ENCODE measurements at places on chromosomes 2 and 18. TPM values are rescaled to one million over a fixed set of nuclear protein-coding genes. Genes with fewer than 3 reads are reported as not detected.

GRCh38 chr18:13374468-13375301, 156.1 kb downstream of the LDLRAD4 start:
- peak; percentile 70 for DNase-seq

DNA sequence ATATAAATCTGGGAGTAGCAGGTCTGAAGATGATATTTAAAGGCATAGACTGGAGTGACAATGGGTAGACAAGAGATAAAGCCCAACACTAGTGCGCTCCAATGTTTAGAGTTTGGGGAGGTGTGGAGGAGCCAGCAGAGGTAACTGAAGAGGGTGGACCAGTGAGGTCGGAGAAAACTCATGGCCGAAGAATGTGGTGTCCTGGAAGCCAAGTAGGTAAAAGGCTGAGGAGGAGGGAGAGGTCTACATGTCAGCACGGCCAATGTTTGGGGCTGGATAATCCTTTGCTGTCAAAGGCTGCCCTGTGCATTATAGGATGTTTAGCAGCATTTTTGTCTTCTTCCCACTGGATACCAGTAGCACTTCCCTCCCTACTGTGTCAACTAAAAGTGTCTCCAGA, 78.8 kb upstream of the KCNE4 start:
- DNase-seq, result no peak

The ONECUT2 gene
- total RNA-seq, result 0.04 TPM

GRCh38 chr2:162430323-162430722, 86.4 kb downstream of the GCA start:
- DNase-seq, result peak; percentile 6

The NTSR2 gene
- not detected for total RNA-seq

DNA sequence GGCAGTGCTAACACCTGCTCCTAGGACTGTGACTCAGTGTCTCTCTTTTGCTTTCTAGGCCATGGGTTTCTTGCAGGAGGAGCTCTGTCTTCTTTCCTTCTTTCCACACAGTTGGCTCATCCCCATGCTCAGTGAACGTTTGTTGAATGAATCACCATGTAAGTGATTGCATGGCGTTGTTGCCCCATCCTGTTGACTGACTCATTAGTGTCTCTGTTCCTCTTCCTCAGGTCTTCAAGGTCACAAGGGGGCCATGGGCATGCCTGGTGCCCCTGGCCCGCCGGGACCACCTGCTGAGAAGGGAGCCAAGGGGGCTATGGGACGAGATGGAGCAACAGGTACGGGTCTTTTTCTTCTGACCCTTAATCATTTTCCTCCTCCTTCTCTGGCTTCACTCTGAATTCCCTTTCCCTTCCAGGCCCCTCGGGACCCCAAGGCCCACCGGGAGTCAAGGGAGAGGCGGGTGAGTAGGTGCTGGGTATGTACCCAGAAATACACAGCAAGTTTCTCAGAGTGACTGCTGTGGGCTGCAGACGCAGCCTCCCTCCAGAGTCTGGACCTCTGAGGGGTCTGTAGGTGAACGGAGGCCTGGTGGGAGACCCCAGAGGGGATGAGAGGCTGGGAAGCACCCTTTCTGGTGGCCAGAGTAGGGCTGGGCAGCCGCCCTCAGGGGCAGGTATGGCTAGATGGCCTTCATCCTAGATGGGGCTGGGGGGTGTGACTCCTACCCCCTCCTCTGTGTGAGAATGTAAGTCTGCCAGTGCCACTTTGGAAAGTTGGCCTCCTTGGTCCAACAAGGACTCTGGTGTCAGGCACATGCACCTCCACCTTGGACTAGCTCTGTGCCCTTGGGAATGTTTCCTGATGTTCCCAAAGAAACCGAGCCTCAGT, 32.4 kb downstream of the MARCO start:
- peak; percentile 70 for DNase-seq

The E2F6 gene
- total RNA-seq, result 27.2 TPM

GRCh38 chr2:137888845-137889244, 75.4 kb upstream of the HNMT start:
- DNase-seq, result peak; percentile 61

DNA sequence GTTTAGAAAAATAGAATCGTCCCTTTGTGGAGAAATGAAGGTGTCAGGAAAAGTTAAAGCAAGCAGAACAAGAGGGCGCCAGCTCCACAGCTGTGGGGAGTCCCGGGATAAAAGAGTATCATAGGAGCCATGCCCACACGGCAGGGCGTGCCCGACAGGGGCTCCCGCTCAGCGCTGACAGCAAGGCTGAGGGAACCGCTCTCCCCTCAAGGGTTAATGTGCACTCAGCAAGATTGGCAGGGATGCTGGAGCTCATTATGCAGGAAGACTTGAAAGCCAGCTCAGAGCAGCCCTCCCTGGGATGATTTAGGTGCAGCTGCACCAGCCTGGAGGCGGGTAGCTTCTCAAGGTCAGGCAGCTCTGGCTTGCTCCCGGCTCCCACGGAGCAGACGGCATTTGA, 500.2 kb downstream of the EIPR1 start:
- DNase-seq, result no peak

- peak; percentile 72 for DNase-seq
Observed at GRCh38 chr2:143284087-143284675, 155.0 kb downstream of the ARHGAP15 start.

DNA sequence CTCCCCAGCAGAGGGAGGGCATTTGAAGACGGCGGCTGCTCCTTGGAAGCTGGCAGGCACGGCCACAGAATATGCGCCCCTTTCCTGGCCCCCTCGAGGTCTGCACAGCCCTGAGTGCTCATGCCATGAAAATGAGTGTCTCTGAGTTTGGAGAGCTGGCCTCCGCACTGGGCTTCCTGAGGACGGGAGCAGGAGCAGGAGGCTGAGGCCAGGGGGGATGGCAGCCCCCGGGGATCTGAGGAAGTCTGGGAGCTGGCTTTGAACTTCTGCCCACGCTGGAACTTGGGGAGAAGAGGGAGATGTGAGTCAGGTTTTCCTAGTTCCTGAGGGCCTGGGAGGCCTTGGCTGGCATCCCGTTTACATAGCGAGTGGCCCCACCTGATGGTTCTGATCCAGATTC, 47.0 kb downstream of the RRM2 start:
- no peak for DNase-seq

- no peak for DNase-seq
Observed at GRCh38 chr2:10894264-10894935, 17.3 kb upstream of the KCNF1 start.

The PRLH gene
- total RNA-seq, result not detected

The CHST10 gene
- total RNA-seq, result 21.6 TPM

DNA sequence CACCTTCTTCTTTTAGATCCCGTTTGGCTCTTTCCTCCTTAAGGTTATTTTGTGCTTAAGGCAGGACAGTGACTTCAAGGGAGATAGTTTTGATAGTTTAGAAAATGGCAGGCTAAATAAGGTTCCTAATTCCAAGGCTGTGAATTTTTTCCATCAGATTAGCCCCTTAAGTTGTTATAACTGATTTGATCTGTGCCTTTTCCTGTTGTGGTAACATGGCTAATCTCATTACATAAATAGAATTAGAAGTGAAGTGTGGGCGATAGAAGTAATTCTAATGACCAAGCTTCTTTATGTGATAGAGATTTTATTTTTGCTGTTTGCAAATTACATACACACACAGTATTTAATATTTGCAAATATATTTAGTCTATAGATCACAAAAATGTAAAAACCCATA, 102.0 kb downstream of the MYO1B start:
- DNase-seq, result no peak

DNA sequence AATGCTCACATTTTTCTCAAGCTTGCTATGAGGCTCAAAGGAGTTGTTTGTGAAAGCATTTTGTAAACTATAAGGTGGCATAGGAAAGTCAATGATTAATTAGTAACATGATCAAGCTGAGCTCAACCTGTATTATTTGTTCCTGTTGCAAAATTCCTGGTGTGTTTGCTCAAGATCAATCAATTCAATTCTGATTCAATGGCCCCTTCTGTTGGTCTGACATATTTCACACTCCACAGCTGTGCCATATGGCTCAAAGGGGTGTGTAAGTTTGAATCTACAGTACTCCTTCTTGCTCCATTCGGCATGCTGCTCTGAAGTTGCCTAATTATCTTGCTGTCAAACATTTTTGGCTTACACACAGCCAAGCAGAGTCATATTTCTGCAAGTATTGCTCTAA, 341.6 kb upstream of the LRP1B start:
- DNase-seq, result no peak

The EN1 gene
- not detected for total RNA-seq

DNA sequence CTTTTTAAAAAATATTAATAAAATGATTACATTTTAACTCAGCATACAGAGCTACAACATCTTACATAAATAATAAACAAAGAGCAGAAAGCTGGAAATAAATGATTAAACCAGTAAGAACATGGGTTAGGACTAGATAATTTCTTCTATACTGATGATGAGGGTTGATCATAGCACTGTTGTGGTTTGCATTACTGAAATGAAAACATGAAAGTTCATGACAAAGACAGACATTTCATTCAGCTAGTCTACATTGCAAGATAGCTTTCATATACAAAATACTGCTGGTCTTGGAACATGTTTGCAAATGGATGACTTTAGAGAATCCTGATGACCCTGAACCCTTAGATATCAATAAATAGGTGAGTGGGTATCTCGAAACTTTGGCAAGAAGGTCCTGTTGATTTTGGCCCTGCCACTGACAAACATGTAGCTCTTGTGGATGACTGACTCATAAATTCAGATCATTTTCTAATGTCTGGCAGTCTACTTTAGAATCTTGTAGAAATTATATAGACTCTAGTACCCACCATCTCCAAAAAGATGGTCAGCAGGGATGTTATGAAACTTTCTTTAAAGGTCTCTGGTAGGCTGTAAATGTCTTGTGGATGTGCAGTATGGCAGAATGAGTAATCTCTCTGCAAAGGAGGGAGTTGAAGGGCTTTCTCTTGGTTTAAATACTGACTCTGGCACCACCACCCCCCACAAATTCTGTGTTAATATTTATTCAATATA, 15.5 kb upstream of the CDC42EP3 start:
- no peak for DNase-seq

The IL18RAP gene
- total RNA-seq, result 0.09 TPM

The ZBTB7C gene
- total RNA-seq, result 6.2 TPM

- no peak for DNase-seq
Observed at GRCh38 chr2:85814802-85815550, 61.2 kb downstream of the ATOH8 start.

- DNase-seq, result no peak
Observed at GRCh38 chr2:224343226-224343625, 58.7 kb downstream of the FAM124B start.

DNA sequence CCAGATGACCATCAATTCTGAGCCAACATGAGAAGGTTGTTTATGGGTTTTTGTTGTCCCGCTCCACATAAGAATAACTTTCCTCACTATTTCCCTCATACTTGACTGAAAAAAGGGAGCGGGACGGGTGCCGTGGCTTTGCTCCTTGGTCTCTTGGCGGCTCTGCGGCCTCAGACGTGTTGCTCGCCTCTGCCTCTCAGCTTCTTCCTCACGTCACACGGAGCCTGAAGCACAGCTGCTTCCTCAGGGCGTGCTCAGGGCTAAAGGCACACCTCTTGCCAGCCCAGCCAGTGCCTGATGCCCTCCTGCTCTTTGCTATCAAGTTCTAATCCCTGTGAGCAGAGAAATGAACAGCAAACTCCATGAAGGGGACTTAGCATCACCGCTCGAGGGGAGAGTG, 17.9 kb upstream of the ID2 start:
- no peak for DNase-seq

GRCh38 chr2:126614524-126615227, 41.3 kb upstream of the GYPC start:
- peak; percentile 86 for DNase-seq

DNA sequence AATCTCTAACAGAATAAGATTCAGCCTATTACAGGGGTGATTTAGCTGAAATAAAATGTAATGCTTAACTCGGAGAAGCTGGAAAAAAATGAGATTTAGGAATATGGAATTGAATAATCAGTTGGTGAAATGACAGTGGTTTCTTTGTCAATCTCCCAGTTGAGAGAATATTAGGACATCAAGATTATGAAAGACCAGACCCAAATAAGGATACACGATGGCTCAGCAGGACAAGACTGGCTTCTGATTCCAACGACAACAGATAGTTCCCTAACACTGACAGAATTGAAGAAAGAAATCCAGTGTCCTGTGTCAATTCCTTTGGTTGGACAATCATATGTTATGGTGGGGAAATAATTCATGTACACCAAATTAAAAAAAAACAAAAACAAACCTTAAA, 55.8 kb downstream of the HRH4 start:
- no peak for DNase-seq

The SOCS6 gene
- 17.5 TPM for total RNA-seq

- peak; percentile 41 for DNase-seq
Observed at GRCh38 chr2:85584354-85584856, at the start of gene VAMP5. VAMP5 (plus strand) TSS chr2:85584431; CDS start chr2:85584491, 60 bp downstream.

DNA sequence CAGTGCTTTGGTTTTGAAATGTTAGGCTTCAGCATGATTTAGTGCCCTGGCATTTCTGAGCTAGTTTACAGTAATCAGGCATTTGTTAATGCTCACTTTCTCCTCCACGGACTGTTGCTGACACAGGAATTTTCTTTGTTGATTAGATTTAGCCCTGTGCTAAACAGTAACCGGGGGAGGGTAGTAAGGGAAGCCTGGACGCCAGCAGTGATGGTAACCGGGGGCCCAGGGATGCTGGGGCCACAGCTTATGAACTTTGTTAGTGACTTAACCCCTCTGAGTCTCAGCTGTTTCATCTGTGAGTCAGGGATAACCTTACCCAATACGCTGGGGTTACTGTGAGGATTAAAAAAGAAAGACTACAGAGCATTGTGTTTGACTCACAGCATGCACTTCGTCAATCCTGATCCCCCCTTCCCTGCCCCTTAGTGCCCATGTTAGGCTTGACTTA, 33.5 kb downstream of the KLHL29 start:
- peak; percentile 76 for DNase-seq

DNA sequence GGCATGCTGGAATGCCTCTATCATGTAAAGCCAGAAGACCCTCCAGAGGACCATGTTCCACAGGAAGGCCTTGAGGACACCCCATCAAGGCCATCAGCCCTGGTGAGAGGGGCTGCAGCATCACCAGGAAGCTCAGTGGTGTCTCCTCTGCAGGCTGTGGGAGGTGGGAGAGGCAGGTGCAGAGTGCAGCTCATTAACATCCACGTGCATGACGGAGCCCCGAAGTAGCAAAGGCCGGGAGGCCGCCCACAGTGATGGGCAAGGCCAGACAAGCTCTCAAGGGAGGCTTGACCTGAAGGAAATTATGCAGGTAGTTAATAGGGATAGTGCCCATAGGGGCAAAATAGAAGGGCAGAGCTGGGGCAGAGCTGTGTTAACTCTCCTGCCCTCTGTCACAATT, 30.3 kb upstream of the SMCHD1 start:
- no peak for DNase-seq

The SLC23A3 gene
- total RNA-seq, result 0.09 TPM

GRCh38 chr2:74238879-74239278, 40.5 kb downstream of the MTHFD2 start:
- peak; percentile 93 for DNase-seq

DNA sequence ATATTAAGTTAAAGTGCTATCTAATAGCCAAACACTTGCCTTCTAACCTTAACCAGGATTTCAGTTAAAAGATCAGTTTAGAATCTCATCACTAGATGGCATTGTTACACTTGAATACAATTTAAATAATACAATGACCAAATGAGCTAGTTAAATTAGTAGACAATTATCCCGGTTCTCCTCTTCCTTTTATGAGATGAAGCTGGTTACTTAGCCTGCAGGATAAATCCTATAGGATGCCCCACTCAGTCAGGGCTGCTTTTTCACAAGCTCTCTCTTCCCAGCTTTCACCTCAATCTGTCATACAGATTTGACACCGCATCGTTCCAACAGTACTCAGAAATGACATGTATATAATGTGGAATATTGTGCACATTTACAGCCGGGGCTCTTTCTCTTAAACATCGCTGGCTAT, 678.8 kb downstream of the KCNJ3 start:
- peak; percentile 44 for DNase-seq

Data from cardiac muscle cell (in vitro differentiated cells and primary cell).